Effector CD4-positive, alpha-beta T cell (primary cell): ENCODE measurements at places on chromosomes 6 and 20.

- no peak for DNase-seq
Observed at GRCh38 chr6:53582963-53583362, 38.1 kb upstream of the GCLC start.

DNA sequence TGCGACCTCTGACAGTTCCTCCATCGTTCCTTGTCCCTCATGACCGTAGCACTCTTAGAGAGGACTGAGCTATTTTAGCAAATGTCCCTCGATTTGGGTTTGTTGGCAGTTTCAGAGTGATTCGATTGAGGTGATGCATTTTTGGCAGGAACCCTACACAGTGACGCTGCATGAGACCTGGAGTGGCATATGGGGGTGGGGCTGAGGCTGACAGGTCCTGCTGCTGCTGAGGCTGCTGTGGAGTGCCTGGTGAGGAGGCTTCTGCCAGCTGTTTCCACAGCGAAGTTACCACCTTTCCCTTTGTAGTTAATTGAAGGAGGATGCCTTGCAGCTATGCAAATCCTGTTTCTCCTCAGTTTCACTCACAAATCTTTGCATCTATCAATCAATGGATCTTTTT, 19.8 kb downstream of the PXDC1 start:
- no peak for DNase-seq

- DNase-seq, result no peak
Observed at GRCh38 chr6:167984876-167985604, 12.4 kb upstream of the KIF25 start.

DNA sequence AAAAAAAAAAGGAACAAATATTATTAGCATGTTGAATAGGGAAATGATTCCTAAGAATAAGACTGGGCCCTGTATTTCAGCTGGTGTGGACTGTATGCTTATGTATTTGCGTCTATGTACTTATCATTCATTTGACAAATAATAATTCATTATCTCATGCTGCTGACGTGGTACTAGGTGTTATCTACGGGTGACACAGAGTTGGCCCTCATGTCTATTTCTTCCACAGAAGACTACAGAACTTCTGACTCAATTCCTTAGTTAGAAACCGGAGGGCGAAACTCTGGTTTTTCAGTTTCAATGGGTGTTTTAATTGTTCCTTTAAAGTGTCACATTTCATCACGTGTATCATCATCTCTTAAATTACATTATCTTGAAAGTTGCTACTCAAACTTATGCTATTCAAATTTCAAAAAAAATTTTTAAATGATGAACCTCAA, 305.9 kb downstream of the CLIC5 start:
- DNase-seq, result no peak

DNA sequence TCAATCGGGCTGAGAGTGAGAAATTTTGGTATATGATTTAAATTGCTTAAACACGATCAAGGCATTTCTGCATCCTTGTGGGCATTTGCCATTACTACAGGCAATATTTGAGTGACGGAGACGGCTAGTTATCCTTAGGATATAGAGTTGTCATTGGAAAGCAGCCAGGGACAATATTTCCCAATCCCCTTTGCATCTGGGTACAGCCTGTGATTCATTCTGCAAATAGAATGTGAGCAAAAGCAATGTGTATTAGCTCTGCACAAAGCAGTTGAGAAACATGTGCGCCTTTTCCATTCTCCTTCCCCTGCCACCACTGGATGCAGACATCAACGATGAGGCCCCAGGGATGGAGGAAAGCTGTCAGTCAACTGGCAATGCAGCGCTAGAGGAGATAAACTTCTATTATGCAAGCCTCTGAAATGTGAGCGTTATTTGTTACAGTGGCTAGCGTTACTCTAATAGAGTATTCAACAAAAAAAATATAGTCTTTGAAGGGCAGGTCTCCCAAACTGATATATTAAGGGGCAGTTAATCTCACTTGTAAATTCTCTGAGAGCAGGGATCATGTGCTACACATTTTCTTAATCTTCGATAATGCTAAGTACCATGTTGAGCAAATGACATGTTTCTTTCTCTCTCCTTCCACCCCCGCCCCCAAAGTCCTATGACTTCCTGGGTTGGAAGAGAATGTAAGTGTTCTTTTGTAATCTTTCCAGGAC, 37.1 kb upstream of the NCOA3 start:
- DNase-seq, result no peak

- no peak for DNase-seq
Observed at GRCh38 chr6:7909323-7910276, 988 bp downstream of the TXNDC5 start.

DNA sequence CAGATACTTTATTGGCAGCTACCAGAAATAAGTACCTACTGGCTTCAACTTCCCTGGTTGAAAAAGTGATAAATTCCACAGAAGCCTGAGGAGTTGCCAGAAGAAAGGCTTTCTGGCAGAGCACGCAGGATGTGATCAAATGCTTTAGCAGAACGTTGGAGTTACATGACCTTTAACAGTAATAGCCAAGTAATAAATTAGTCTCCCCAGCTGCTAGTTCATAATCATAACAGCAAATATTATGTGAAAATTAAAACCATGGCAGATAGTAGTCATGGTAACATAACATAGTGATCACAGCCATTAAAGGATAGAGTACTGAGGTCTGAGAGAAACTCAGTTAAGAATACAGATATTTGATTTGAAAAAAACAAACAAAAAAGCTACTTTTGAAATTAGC, 567.7 kb downstream of the ADGRB3 start:
- DNase-seq, result no peak

DNA sequence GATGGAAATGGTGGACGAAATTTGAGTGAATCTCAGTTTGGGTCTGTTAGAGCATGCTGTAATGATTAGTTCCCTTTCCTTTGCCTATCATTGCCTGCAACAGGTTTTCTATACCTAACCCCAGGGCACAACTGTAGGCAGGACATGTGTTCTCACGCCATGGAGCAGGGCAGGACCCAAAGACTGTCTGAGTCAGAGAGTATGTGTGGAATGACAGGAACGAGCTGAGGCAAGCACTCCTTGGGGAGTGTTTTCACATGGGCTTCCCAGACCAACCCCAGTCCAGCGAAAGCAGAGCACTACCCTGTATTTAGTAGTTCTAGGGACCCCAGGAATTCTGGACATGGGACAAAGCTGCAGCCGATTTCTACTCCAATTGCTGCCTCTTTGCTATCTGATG, 234.2 kb downstream of the HACE1 start:
- DNase-seq, result no peak

GRCh38 chr6:636488-636887, 20.4 kb downstream of the HUS1B start:
- no peak for DNase-seq

GRCh38 chr6:95690328-95690727, 113.0 kb downstream of the MANEA start:
- DNase-seq, result no peak

GRCh38 chr6:157268835-157269234, 54.5 kb downstream of the TMEM242 start:
- no peak for DNase-seq

DNA sequence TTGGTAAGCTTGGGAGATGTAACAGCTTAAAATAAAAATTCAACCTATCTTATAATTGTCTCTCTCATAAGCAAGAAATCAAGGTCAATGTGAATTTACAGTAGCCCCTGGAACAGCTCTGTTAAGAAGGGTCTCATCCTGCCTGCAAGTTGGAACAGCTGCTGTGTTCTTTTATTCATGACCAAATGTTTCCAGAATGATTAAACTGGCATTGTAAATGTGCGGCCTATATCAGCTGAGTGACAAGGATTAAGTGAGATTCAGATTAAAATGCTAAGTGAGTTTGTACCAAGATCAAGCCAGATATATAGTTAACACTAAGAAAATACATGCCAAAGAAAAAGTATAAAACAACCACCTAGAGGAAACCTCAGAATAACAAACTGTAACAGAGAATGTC, 45.3 kb upstream of the NRSN1 start:
- no peak for DNase-seq

DNA sequence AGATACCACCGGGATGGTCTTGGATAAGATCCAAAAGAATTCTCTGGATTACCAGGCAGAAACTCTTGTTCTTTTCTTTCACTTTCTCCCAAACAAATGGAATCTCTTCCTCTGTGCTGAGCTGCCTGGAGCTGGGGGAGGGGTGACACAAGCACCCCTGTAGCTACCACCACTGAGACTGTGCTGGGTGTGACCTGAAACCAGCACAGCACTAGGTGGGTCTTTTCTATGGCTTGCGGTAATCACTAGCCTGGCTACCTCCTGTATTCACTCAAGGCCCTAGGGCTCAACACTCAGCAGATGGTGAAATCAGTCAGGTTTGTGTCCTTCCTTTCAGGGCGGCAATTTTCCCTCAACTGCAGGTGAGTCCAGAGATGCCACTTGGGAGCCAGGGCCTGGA, 122.4 kb upstream of the CENPW start:
- no peak for DNase-seq

- no peak for DNase-seq
Observed at GRCh38 chr20:58421497-58421850, 32.4 kb downstream of the VAPB start.

- DNase-seq, result no peak
Observed at GRCh38 chr6:106501960-106502371, 127.3 kb downstream of the RTN4IP1 start.

- DNase-seq, result no peak
Observed at GRCh38 chr6:142934106-142934505, 10.9 kb downstream of the HIVEP2 start.

GRCh38 chr6:9295644-9296043, 860.3 kb upstream of the SLC35B3 start:
- no peak for DNase-seq

DNA sequence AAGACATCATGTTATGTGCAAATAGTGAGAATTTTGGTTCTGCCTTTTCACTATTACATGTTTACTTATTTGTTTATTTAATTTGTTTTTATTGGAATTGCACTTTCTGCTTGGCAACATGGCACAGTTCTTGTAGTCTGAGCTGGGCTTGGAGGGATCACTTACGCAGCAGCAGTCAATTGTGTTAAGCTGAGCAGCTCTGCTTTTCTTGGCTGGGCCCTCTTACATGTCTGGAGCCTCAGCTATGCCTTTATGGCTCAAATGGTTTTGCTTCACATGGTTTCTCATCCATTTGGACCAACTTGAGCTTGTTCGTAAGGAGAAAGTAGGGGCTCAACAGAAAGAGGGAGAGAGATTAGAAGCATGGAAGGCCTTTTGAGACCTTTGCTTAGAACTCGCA, 327.5 kb upstream of the EPHA7 start:
- no peak for DNase-seq

DNA sequence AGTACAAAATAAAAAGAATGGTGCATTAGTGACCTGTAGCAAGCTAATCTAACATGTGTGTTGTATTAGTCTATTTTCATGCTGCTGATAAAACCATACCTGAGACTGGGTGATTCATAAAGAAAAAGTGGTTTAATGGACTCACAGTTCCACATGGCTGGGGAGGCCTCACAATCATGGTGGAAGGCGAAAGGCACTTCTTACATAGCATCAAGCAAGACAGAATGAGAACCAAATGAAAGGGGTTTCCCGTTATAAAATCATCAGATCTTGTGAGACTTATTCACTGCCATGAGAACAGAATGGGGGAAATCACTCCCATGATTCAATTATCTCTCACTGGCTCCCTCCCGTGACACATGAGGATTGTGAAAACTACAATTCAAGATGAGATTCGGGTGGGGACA, 45.4 kb upstream of the AIG1 start:
- no peak for DNase-seq

GRCh38 chr20:37316116-37316774, 26.8 kb downstream of the MANBAL start:
- DNase-seq, result no peak

- DNase-seq, result no peak
Observed at GRCh38 chr6:85314586-85314985, 135.3 kb upstream of the NT5E start.

- no peak for DNase-seq
Observed at GRCh38 chr20:34541264-34541901, 17.1 kb upstream of the MAP1LC3A start.

DNA sequence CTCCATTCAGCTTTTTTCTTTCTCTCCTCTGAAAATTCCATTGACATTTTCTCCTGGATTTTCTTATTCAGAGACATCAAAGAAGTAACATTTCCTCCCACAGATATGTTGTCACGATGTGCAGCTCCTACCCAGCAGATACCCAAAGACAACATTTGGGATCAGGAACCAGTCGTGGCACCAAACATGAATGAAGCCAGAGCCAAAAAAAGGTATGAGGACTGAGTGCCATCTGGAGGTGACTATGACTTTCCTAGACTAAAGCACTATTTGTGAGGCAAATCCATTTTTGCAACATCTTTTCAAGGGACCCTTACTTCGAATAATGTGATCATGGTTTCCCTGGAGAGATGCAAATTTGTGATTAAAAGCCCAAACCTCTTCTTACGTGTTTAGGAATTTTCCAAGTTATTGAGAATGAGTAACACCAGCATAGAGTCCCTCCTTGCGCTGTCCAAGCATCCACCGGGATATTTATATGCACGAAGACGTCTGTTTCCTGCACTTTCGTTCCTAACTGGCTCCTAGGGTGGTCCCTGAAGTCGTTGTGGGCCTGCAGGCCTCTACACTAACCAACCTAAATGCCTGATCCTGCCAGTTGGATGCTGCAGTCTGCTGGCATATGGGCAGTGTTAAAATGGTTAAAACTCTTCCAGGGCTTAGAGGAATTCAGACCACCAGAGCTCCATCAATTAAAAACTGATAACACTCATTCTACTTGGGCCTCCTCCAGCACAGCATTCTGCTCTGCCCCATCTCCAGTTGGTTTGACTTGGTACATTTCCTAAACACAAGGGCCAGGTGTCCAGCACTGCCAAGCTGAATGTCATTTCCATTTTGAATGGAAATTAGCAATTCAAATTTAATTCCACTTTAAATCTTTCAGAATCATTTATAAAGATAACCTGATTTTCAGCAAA, 256.6 kb downstream of the C6orf118 start:
- no peak for DNase-seq

DNA sequence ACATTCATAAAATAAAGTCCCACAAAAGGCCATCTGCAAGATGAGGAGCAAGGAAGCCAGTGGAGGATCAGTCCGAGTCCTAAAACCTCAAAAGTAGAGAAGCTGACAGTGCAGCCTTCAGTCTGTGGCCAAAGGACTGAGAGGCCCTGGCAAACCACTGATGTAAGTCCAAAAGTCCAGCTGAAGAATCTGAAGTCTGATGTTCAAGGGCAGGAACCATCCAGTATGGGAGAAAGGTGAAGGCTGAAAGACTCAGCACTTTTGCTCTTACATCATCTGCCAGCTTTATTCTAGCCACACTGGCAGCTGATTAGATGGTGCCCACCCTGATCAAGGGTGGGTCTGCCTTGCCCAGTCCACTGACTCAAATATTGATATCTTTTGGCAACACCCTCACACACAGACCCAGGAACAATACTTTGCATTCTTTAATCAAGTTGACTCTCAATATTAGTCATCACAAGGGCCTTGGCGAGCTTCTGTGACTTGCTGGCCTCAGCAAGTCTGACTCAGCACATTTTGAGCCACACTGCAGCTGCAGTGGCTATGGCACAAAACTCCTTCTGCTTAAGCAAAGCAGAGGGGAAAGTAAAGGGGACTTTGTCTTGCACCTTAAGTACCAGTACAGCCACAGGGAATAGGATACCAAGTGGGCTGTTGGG, 1370.3 kb upstream of the CITED2 start:
- DNase-seq, result no peak

GRCh38 chr20:56765172-56766073, 136.3 kb downstream of the TFAP2C start:
- no peak for DNase-seq
